Effector CD4-positive, alpha-beta T cell (primary cell): ENCODE measurements at places on chromosomes 7 and 10.

- no peak for DNase-seq
These were observed 141.1 kb upstream of the AGR3 start for GRCh38 chr7:17022920-17023319.

DNA sequence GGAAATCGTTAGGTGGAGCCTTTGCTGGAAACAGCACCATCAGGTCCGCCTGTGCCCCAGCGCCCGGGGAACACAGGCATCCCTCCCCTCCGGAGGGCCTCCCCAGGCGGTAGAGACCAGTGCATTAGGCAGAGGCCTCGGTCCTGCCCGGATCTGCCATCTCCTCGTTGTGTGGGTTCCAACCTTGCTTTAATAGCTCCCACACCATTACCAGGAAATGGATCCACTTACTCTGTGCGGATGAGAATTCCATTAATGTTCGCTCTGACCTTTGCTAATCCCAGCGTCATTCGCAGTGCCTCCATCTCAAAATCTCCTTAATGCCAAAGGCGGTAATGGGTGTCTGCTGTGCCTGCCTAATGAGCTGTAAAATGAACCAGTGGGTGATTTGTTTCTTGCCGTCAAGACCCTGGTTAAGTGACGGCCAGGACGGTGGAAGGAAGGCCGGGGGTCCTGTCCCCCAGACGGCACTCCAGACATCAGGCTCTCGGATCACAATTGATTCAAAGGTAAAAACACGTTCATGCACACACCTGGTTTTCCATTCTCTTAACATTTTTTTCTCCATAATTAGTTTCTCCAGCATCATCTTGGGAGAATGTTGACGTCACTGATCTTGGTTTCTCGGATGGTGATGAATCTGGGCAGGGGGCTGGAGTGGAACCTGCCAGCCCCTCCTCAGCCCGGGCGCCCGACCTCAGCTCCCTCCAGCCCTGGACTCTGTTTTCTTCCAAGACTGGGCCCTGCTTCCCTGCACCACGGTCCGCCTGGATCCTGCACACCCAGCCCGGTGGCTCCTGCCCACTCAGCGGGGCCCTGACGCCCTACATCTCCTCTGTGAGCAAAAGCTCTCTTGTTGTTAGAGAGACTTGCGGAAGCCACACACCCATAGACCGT is 22.8 kb upstream of the FAM20C start:
- no peak for DNase-seq

- DNase-seq: no peak
These were observed 55.3 kb upstream of the ZMIZ1 start for GRCh38 chr10:79013406-79013987.

DNA sequence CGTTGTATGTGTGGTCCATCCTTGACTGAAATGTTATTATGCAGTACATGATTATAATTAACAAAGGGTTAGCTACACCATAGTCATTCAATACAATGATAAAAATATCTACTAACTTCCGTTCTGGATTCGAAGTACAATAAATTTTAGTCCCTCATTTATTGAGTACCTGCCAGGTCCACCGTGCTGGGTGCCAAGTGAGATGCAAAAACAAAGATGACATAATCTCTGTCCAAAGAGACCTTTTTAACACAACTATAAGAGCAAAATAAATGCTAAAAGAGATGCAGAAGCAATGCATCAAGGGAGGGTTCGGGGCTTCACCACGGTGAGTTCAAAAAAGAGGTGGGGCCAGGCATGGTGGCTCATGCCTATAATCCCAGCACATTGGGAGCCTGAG is 33.1 kb downstream of the LAMB1 start:
- no peak for DNase-seq

- no peak for DNase-seq
These were observed 572 bp downstream of the AGK start for GRCh38 chr7:141551782-141552181.

DNA sequence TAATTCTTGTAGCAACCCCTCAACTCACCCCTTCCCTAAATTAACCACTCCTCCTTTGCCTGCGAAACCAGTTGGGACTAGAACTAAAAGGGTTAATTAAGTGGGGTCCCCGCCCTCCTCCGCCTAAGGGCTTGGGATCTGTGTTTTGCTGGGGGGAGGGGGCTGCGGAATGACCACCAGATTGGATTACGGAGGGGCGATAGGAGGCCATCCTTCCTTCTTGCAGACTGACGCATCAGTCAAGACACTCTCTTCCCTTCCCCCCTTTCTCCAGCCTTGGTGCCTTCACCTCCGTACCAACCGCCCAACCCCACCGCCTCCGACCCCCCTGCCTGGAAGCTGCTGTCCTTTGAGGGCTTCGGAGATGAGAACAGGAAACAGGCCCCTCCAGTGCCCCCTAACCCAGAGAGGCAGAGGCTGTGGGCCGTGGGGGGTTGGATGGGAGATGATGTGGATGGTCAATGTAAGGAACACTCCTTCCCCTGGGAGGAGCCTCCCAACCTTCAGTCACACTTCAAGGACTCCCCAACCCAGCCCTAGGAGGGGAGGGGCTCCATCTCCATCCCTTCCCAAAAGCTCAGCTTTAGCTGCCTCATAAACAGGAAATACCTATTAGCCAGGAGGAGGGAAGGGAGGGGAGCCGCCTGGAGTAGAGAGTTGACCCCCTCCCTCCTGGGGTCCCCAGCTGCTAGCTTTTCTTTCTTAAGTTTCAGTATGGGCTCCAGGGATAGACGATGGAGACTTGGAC is 997 bp upstream of the LDB1 start:
- no peak for DNase-seq

- DNase-seq: no peak
These were observed 80.6 kb downstream of the PRKAG2 start for GRCh38 chr7:151796091-151796870.

DNA sequence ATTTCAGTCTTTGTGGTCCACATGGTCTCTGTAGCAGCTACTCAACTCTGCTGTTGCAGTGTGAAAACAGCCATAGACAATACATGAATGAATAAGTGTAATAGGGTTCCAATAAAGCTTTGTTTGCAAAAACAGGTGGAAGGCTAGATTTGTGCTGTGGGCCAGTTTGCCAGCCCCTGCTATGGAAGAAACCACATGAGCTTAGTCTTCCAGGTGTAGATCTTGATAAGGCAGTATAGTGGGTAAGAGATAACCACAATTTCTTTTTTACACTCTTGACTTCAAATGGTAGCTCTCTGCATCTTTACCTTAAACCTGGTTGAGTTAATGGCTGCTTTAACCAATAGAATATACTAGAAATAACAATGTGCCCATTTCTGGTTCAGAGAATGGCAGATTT is 135.0 kb upstream of the PALS2 start:
- no peak for DNase-seq

DNA sequence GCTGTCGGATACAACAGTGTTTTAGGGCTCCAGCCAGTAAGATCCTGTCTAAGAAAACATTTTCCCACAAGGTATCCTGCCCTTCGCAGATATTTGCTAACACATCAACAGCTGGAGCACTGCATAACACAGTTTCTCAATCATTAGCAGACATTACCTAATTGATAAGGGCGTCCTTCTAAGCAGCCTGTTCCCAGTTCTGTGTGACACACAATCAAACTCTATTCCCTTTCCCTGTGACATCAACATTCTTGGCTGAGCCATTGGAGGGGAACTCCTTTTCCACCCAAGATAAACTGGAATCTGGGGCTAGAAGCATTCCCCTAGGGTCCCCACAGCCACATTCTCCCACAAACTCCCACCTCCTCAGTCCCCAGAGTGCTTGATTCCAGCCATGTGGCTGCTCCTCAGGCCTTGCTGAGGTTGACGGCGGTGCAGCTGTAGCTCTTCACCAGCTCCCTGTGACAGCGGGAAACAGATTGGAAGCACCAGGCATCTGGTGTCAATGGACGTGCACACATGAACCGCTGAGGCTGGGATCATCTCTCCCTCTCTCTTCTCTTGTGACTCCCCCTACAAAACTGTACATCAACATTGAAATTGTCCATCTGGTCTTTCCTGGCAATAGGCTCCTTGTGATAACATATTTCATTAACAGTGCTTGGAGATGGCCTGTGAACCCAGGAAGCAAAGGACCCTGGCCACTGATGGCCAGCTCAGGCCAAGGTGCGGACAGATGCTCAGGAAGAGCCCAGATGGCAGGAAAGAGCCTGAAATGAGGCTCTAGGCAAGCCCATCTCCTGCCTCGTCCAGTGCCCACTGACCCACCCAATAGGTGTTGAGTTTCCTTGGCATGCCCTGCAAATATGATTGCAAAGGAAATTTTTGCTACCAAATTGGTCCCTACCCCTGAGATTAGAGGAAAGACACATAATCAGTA is 131.1 kb upstream of the TBX20 start:
- no peak for DNase-seq

GRCh38 chr10:100586959-100587358 is 51.2 kb downstream of the HIF1AN start:
- DNase-seq: no peak

DNA sequence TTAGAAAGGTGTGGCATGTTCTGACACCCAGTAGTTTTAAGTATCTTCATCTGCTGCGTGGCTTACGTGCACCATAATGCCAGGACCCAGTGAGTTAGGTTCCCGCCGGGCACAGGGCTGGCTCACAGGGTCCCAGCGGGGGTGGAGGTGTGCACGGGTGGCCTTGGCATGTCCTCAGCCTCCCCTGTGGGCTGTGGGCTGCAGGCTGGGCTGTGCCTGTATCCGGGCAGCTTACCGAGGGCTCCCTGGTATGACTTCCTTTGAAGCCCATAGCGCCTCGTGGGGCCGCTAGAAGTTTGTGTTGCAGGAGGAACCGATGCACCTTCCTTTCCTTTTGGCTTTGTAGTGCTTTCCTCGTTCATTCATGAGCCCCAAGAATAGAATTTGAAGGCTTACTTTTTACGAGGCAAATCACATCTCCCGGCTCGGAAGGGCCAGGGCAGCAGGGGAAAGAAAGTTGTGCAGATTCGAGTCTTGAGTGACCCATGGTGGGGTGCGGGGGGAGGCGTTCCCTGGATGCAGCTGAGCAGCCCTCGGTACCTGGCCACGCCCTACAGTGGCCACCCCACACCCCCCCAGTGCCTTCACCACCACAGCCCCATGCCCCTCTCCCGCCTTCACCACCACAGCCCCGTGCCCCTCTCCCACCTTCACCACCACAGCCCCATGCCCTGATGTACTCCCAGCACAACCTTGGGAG is 113.2 kb downstream of the WDR37 start:
- DNase-seq: no peak

GRCh38 chr7:139726485-139726869 is 51.3 kb downstream of the HIPK2 start:
- DNase-seq: no peak

GRCh38 chr7:29413626-29414136 is 150.0 kb upstream of the PRR15 start:
- no peak for DNase-seq

DNA sequence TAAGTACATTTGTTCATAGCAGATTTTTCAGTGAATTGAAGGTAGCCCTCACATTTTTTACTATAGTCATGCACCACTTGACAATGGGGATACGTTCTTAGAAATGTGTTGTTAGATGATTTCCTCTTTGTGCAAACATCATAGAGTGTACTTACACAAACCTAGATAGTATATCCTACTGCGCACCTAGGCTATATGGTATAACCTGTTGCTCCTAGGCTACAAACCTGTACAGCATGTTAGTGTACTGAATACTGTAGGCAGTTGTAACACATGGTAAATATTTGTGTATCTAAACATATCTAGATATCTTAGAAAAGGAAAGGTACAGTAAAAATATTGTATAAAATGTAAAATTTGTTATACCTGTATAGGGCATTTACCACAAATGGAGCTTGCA is 41.2 kb downstream of the TAX1BP1 start:
- DNase-seq: no peak

GRCh38 chr7:122719010-122719578 is 16.4 kb upstream of the RNF148 start:
- DNase-seq: no peak

DNA sequence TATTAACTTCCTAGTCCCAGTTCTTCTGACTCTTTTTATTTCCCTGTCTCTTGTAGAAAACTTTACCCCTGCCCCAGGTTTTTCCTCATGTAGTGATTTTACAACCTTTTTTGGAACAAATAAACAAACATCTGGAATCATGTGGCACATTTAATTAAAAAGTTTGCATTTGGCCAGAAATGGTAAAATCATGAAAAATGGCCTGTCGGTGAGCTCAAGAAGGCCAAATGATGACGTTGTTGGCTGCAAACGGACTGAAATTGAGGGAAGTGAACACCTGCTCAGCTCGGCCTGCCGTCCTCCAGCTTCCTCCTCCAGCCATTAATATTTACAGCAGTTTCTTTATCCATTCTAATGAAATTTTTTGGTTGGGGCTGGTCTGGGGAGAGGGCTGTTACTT is 902.8 kb downstream of the LRMDA start:
- no peak for DNase-seq

GRCh38 chr7:28329661-28330363 is 82.5 kb upstream of the CREB5 start:
- no peak for DNase-seq

DNA sequence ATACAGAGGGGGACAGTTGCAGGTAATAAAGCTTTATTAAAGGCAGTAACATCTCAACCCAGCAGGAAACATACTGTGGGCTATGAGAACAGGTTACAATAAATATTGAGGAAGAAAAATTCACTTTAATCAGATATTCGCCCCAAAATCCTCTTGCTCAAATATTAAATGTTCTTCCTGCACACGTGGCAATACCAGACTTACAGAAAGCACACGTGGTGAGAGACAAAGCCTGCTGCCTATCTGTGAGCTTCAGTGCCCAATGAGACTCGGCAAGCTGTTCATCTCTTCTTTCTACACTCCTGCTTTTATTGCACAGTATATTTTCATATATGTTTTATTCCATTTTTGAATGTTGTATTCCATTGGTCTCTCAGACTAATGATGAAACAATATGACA is 113.2 kb downstream of the OR13A1 start:
- no peak for DNase-seq

DNA sequence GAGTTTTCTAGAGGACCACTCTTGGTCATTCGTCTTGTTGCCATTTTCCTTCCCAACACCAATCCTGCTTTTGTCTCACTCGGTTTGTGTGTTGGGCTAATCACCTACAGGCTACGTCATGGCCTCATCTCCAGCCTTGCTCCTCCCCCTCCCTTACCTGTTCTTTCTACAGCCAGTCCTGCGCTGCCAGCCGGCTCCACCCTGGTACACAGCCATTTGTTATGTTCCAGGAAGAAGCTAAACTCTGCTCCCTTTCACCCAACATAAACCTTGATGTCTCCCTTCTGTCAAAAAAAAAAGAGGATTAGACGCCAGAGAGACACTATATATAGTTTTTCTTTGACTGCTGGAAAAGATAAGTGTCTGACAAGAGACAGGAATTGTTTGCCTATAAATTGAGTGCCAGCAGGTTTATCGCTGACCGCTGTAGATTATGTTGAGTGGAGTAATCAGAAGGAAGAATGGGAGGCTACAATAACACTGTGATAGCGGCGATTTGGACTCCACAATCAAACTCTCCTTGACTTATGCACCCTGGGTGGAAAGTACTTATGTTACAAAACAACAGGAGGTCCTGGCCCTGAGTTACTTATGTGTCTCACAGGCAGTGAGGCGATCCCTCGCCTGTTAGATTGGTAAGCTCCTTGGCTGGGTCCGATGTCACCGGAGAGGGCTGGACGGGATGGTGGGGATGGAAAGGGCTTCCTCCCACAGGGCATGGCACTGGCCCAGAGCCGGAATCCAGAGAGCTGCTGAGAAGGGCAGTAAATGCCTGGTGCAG is 171.3 kb upstream of the BMPER start:
- DNase-seq: no peak
